ENCODE measurements at places on chromosomes 7 and 10.

DNA sequence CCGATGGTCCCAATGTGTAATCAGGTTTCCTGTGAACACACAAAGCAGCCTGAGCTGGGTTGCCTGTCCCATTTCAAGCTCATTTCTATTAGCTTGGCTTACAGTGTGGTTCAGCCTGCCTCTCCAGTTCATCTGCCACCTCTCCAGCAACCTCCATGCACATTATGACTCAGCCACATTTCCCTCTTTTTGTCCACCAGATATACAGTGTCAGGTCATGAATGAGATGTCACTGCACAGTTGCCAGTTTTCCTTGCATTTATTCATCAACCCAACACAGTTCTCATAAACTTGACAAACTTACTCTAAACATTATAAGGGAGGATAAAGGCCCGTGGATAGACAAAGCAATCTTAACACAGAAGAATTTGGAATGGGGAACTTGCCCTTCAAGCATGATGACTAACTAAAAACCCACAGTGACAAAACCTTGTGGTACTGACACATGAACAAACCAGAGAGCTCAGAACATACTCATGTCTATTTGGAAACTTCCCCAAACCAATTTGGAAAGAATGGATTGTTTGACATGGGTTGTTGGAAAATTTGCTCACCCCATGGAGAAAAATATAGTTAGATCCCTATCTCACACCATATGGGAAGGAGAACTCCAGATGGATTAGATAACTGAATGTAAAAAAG is 2.5 kb upstream of the CFAP58 start:
- DNase-seq: peak; percentile 97

DNA sequence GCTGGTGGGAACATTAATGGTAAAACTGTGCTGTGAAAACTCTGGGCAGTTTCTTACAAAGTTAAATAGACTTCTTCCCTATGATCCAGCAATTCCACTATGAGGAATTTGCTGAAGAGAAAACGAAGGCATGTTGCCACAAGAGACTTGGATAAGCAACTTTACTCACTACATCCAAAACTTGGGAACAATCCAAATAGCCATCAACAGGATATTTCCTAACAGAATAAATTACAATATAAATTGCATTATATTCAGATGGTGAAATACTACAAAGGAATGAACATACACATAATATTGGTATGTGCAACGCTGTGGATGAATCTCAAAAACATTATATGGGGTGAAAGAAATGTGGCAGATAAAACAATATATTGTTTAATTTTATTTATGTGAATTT is 21.4 kb upstream of the MKI67 start:
- no peak for DNase-seq

- no peak for DNase-seq
Measured at GRCh38 chr10:118264252-118264651, 77.9 kb downstream of the FAM204A start.

GRCh38 chr10:120650705-120651399 is 193.8 kb downstream of the PLPP4 start:
- no peak for DNase-seq

- no peak for DNase-seq
Measured at GRCh38 chr7:26439521-26440232, 148.0 kb downstream of the SNX10 start.
